ENCODE measurements at places on chromosomes 7 and 10.

GRCh38 chr7:92647011-92647625 is 56.9 kb upstream of the FAM133B start:
- DNase-seq, result no peak

DNA sequence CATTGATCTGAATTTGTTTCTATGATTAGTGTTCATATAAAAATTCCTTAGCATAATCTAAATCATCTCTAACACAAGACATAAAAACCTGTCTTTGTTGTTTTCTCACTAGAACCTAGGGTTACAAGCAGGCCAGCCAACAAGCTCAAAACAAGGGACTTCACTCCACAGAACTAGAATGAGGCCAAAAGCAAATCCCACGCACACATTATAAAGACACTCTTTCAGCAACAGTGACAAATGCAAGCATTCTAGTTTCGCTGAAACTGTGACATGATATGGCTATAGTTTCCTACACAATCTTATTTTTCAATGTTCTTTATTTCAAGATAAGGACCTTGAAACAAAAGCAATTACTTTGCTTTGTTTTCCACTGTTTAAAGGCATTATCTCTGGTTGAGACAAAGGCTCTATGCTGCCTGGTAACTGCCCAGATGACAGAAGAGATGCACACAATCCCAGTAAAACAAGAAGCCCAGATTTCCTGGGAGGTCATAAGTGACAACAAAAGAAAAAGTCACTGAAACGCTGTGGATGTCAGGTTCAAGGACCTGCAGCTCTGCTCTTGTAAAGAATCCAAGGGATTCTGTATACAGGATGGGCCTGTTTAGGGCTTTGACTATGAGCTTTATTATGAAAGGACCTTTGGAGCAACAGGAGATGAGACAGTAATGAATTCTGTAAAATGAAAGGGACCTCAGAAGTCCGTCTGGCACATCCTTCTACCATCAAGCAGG is 105.3 kb downstream of the SORCS1 start:
- no peak for DNase-seq

- no peak for DNase-seq
Measured at GRCh38 chr10:78460204-78460603, 426.5 kb downstream of the RPS24 start.

- no peak for DNase-seq
Measured at GRCh38 chr10:14530465-14530864, 199.7 kb upstream of the FRMD4A start.

DNA sequence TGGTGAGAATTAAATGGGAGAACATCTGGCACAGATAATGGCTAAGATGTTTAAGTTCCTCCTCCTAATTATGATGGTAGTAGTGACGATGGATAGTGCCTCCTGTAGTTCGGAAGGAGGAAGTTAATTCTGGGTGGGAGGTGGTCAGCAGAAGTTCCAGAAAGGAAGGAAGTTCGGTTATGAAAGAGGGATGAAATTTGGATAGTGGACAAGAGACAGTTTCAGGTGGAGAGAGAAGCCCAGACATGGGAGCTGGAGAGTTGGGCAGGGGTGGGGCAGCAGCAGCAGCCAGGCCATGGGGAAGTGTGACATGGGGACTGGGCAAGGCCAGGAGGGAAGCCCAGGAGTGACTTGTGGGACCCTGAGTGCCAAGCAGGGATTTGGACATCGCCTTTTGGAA is 99.5 kb downstream of the CCNY start:
- DNase-seq, result no peak

DNA sequence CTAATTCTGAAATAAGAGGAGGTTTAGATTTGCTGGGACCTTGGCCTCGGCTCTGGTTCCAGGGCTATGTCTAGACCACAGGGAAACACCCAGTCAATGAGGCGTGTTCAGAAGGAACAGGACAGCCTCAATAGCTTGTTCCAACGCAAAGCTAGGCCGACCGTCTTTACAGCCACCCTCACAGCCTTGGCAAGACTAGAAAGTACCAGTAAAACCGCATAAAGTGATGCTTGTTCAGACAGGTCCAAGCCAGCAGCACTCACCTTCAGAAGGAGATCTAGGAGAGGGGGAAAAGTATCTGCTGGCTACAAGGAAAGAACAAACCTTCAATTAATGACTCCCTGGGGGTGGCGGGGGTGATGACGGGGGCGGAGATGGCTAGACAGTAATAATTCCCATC is 50.1 kb upstream of the LMTK2 start:
- DNase-seq, result no peak

DNA sequence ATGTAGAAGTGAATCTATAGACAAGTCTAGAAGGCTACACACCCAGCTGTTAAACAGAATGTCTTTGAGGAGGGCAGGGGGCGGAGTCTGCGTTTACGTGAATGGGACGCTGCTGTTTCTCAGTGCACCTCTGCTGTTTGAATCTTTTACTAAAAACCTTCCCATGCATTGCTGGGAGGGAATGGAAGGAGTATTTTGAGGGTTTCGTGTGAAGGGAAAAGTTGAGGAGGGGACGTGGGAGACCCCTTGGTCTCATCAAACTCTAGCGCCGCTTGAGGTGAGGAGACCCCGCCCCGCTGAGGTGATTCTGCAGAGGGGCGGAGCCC is 492 bp upstream of the VCL start:
- DNase-seq, result no peak

GRCh38 chr7:73802459-73802858 is 28.3 kb upstream of the CLDN4 start:
- DNase-seq, result no peak

DNA sequence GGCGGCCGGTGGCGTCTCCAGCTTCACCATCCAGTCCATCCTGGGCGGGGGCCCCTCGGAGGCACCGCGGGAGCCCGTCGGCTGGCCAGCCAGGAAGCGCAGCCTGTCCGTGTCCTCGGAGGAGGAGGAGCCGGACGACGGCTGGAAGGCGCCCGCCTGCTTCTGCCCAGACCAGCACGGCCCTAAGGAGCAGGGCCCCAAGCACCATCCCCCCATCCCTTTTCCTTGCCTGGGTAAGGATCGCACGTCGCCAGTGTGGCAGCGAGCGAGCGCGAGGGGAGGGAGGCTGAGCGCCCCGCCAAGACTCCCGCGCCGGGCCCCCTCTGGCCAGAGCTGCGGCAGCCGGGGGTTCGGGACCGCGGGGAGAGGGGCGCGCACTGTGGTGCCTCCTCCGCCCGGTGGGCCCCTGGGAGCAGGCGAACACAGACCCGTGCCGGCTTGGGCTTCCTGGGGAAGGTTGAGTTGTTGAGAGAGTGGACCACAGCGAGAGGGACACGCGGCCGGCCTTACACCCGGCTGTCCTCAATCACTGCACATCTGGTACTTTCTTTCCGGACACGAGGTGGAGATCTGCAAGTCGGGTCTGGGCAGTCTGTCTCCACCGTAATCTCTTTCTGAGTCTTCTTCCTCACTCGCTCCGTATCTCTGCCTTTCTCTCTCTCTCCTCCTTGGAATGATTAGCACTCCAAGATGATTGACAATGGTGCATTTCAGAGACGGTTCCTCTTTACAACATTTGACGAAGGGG is 652 bp downstream of the HMX2 start:
- DNase-seq, result no peak

DNA sequence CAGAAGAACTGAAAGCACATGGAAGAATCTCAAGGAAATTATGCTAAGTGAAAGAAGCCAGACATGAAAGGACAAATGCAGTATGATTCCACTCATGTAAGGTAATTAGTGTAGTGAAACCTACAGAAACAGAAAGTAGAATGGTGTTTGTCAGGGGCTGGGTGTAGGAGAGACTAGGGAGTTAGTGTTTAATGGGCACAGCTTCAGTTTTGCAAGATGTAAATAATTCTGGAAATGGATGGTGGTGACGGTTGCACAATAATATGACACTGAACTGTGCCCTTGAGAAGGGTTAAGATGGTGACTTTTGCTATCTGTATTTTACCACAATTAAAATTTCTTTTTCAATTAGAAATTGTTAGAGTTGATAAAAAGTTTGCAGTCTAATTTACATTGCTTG is 157.3 kb upstream of the ADCY1 start:
- no peak for DNase-seq
